ENCODE measurements at places on chromosomes 12 and 14.
A peak's percentile ranks its signal among the peaks of the same experiment; 100 is the strongest.

- DNase-seq, result no peak
Observed at GRCh38 chr12:8867786-8868185, 45.4 kb downstream of the A2ML1 start.

- DNase-seq, result no peak
Observed at GRCh38 chr12:40344312-40344711, 119.5 kb downstream of the LRRK2 start.

GRCh38 chr12:33988913-33989312 lies 33.4 kb upstream of the ALG10 start:
- no peak for DNase-seq

GRCh38 chr12:46233423-46233822 lies 35.4 kb downstream of the SLC38A1 start:
- no peak for DNase-seq

DNA sequence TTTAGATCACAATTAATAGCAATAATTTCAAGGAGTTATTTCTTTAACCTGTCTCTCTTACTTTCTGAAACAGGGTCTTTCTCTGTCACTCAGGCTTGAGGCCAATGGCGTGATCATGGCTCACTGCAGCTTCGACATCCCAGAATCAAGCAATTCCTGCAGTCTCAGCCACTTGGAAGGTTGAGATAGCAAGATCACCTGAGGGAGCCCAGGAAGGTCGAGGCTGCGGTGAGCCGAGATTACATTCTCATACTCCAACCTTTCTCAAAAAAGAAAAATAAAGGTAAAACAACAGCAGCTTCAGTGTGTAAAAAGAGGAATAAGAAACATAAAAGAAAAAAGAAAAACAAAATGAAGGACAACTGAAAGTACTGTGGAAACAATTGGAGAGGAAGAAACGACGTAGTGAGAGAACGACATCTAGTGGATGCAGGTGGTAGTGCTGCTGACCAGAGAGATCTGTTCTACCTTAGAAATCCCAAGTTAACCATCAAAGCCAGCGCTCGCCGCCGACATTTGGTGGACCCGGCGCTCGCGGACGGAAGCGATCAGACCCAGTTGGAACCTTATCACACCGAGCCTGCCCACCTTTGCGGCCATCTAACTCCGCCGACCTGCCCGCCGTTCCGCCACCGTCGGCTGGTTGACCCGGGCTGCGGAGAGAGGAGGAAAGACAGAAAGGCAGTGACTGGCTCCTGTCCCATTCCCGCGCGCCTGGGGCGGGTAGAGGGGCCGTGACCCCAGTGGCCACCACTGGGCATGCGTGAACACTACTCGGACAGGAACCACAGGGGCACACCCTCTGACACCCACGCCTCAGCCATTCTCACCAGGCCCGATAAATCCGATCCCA lies 196.1 kb downstream of the ALG10 start:
- DNase-seq, result peak; percentile 83

DNA sequence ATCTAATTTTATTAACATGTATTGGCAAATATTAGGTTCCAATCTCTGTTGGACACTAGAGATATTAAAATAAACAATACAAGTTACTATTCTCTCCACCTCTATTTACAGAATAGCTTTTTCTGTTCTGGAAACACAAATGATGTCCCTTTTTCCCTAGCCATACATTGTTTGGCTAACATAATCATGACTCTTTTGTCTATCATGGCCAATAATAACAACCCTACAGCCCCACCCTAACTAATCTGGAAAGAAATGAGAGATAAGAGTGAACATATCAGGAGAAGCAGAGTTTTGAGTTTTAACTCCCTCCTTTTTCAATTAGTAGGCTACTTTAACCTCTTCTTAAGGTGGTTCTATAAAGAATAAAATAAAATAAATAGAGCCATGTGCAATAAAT lies 40.2 kb downstream of the RASSF9 start:
- DNase-seq, result no peak

GRCh38 chr12:64093689-64094088 lies 128.4 kb downstream of the KICS2 start:
- no peak for DNase-seq

GRCh38 chr12:7460375-7461259 lies 16.7 kb upstream of the CD163L1 start:
- DNase-seq, result no peak

GRCh38 chr12:88566430-88566829 lies 13.8 kb downstream of the KITLG start:
- DNase-seq, result no peak

- no peak for DNase-seq
Observed at GRCh38 chr14:102737402-102738372, 39.6 kb upstream of the TRAF3 start.

- peak; percentile 54 for DNase-seq
Observed at GRCh38 chr14:77623201-77623600, 6.8 kb upstream of the SPTLC2 start.

DNA sequence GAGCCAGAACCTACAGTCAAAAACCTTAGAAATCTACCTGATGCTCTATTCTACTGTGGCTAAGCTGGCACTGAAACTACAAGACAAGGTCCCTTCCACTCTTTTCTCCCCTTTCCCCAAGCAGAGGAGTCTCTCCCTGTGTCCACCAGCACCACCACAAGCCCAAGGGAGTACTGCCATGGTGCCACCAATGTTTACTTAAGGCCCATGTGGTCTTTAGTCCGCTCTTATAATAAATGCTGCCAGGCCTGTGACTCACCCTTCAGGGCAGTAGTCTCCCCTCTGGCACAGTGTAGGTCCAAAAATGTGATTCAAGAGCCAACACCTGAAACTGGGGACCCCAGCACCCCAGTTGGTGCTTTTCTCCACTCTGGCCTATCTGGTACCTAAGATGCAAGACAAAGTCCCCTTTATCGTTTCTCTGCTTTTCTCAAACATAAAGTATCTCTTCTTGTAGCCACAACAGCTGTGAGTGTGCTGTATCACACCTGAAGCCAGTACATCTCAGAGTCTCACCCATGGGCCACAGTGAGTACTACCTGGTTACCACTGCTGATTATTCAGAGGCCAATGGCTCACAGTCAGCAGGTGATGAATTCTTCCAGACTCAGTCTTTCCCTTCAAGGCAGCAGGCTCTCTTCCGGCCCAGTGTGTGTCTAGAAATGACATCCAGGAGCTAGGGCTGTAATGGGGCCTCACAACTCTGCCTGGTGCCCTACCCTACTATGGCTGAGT lies 29.3 kb downstream of the SLC38A2 start:
- DNase-seq, result no peak

DNA sequence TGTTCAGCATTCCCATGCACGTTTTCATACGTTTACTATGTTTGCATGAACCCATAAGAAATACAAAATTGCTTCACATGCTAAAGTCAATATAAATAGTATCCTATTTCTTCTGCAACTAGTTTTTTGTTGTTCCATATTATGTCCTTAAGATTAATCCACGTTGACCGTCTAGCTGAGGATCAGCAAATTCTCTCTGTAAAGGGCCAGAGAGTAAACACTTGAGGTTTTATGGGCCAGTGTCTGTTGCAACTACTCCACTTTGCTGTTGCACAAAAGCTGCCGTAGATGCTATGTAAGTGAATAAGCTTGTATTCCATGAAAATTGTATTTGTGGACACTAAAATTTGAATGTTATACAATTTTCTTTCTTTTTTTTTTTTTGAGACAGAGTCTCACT lies 21.1 kb upstream of the PITPNM2 start:
- no peak for DNase-seq

GRCh38 chr14:24262821-24263733 lies at the start of gene TGM1:
Gene TGM1 (minus strand): TSS chr14:24263177. CDS start chr14:24262352, 825 bp downstream.
- no peak for DNase-seq

Data from osteocyte (in vitro differentiated cells).